T1000 (cell line): ENCODE measurements at places on chromosomes 2 and 18.

GRCh38 chr2:219496825-219497494, 1.7 kb upstream of the GMPPA start:
- no peak for DNase-seq

GRCh38 chr2:172440795-172441194, 13.4 kb downstream of the ITGA6 start:
- no peak for DNase-seq

GRCh38 chr2:231613331-231613662, 20.6 kb downstream of the TEX44 start:
- DNase-seq, result peak; percentile 8

GRCh38 chr2:233217892-233218377, 33.5 kb upstream of the ATG16L1 start:
- no peak for DNase-seq

GRCh38 chr2:25323042-25323514, 18.6 kb downstream of the DNMT3A start:
- no peak for DNase-seq

- DNase-seq, result peak; percentile 95
These were observed at the start of gene NHEJ1 for GRCh38 chr2:219160186-219161017. Gene NHEJ1, minus strand, starts transcription at chr2:219160815. Its CDS starts 2,453 bp downstream, at chr2:219158362.

DNA sequence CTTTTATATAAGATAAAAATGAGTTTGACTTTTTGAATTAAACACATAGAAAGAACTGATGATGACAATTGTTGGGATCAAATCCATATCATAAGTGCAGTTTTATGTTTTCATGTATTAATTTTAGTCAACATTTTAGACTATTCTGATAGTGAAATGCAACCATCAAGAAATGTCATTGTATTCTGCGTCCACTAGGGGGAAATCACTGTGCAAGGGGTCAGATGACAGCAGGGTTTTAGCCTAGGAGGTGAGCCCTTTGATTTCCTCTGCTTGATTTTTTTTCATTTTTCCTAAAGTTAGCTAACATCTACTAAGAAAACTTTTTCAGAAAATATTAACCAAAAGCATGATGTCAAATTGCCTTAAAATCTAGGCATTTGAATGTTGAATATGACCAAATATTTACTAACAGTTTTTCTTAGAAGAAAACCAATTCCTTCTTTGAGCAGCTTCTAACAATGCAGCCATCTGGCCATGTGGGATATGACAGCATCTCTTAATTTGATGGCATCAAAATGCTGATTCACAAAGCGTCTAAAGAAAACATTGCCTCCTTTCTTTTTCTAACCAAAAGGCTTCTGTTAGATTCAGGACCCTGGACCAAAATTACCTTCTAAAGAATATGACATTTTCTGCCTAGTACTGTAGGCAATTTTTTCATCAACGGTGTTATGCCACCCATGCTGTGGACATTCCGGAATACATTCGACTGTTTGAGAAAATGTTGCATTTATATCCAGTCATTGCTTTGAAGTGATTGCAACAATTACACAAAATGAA, 141.5 kb downstream of the SPHKAP start:
- no peak for DNase-seq

DNA sequence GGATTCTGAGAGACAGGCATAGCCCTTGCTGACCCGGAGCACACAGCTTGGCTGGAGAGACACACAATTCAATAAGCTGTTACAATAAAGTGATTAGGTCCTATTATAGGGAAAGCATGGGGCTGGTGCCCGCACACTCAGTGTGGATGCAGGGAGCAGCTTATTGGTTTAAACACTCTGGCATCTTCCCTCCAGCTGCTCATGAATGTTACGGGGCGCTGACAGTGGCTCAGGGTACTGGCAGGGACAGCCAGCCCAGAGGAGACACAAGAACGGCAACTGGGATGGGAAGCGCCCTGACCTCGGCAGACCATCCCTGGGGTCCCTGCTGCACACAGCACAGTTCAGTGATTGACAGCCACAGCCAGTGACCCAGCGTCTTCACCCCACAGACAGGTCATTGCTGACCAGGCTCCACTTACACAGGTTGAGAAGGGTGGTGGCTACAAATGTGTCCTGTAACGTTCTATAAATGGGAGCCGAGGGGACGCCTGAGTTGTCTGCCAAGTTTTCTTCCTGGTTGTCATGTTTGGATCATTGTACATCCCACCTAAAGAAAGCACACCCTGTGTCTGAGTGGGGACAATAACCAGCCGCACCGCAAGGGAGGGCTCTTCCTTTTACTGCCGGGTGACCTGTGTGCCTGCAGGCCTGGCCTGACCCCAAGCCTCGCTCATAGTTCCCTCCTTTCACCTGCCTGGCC, 60.3 kb downstream of the SH3BP4 start:
- no peak for DNase-seq

DNA sequence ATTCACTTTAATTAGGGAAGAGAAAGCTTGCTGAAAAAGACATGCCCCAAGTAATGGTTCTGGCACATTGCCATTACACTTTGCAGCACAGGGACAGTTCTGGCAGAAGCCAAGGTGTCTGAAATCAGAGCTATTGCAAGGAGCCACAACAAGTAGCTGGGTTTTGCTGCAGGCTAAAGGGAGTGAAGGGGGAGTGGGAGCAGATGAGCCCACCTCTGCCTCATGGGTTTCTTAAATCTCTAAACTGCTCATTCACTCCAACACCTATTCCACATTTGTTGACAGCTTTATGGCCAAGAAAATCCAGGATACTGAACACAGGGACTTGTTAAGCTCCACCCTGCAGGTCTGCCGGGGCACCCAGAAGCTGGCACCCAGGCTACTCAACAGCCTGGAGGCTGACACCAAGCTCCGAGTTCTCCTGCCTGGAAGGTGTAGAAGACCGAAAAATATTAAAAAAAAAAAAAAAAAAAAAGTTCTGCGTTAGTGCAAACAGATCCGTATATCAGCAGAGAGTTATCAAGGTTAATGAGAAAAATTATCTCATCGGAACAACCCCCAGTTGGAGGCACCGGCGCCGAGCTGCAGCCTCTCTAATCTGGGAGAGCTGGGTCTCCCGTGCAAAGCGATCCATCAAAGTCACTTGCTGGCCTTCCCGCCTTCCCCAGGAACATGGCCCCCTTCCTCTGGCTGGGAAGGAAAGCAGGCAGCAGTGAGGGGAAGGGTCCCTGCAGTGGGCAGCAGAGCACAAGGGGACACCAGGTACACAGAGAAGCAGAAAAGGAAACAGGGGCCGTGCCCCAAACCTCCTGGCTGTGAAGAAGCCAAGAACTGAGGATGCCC, 123.7 kb downstream of the HNMT start:
- no peak for DNase-seq

DNA sequence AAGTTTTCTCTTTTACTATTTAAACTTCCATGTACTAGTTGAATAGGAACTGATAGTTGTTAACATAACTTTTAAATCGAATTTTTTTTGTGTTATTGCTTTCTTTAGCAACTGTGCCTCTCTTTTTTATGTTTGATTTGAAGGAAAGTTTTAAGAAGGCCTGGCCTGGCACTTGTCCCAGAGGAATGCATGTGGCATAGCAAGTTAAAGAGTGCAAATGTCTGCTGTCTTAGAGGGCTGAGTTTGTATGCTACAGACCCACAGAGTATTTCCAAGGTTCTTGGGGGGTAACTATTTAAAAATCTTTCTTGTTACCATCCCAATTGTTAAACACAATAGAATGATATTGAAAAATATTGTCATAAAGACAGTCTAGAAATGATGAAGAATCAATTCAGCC, 47.0 kb downstream of the MTCL1 start:
- DNase-seq, result no peak

GRCh38 chr18:2909431-2910140, 62.8 kb downstream of the EMILIN2 start:
- no peak for DNase-seq

DNA sequence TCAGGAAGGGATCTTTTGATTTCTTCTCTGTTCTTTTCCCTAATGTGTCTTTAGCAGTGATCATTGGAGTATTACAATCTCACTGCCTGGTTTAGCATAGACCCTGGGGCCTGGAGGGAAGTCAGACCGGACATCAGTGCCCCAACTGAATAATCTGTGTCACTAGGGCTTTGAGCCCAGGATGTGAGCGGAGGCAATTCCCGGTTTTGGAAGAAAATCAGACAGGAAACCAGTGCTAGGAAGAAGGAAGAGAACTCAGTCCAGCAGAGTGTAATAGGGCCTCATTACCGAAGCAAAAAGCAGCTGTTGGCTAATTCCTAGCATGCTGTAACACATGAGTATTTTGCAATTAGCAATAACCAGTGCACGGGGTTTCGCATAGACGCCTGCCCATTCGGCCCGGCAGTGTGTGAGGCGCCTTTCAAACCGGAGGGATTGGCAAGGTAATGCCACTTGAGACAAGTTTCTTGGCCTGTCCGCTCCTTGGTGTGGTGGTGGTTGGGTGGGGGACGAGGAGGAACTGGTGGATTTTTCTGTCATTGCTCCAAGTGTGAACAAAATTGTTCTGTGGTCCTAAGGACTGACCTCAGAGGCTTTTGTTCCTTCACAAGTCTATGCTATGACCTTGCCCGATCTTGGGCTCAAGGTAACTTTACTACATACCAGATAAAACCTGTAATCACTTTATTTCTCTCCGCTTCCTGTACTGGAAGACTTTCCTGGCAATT, 2.8 kb downstream of the FOSL2 start:
- no peak for DNase-seq

GRCh38 chr2:25566094-25566493, 107.3 kb downstream of the DTNB start:
- no peak for DNase-seq

DNA sequence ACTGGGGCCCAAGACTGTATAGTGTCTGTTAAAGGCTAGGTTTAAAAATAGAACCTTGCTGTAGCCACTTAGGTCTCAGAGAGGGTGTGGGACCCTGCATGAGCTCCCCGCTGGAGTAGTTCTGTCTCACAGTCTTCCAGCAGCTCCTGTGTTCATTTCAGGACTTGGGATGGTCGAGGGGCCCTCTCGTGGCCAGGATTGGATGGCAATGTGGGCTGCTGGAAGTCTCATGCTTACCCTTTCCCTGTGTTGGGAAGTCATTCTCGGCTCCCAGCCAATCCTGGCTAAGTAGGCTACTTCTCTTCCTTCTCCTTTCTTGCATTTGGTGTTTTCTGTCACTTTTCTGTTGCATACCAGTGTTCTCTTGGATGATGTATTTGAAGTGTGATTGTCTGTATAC, 284.0 kb upstream of the GCFC2 start:
- no peak for DNase-seq

- DNase-seq, result peak; percentile 53
These were observed 44.2 kb upstream of the DSC1 start for GRCh38 chr18:31206787-31207381.

DNA sequence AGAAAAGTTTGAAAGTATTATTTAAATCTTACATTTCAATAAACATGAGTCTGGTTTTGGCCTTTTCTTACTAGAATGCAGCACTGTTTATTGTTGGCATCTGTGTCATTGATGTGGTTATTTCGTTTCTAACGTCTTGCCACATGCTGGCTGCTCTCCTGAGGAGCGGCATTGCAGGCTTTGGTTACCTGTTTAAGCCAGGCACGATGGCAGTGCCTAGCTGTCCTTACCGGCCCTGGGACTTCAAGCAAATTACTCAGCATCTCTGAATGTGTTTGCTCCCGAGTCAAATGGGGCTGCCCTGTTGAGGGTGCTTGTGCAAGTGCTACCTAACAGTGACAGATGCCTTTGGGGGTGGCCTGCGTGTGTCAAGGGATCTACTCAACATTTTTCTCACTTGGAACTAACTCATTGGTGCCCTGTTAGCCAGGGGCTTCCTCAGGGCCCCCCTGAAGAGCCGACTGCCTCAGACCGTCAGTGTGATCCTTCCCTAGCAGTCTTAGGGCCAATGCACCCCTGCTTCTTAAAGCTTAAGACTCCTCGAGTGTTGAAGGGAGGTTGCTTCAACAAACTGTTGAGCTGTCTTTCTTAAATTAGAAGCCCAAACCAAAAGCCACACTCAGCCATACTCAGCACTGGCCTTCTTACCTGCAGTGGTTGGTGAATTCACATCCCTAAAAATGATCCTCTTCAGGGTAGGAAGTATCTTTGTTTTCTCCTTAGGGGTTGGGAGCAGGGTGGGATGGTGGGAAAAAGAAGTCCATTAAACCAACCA, 151.5 kb downstream of the NCK2 start:
- no peak for DNase-seq

DNA sequence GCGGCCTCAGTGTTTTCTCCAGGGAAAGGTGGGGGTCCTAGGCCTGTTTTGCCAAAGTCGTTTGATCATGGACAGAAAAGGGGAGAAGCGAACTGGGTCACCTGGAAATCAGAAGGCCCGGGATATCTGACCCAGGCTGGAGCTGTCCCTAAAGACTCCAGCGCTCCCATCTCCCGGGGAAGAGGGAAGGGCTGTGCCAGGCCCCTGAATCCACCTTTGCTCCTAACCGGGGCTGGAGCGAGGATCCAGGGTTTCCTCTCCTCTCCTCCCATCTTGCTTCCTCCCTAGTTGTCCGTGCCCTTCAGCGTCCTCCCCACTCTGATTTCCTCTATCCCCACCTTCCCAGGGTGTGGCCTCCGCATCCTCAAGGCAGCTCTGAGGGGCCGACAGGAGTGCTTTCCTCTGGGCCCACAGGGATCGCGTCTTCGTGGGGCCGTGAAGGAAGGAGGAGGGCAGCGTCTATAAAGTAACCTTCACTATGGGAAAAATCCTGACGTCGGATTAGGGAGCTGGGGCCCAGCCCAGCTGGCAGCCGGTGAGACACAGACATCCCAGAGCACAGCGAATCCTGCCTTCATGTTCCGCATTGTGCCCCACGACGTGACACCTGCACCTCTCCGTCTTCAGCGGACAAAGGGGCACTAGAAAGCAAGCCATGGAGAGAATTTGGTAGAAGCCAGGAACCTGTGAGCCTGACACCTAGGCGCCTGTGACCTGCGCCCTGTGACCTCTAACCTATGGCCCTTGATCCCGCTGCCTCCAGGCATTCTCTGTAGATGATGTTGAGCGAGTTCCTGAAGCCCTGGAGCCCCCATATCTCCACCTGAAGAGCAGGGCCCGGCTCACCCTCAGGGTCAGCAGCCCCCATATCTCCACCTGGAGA, 212.7 kb upstream of the SALL3 start:
- DNase-seq, result no peak

DNA sequence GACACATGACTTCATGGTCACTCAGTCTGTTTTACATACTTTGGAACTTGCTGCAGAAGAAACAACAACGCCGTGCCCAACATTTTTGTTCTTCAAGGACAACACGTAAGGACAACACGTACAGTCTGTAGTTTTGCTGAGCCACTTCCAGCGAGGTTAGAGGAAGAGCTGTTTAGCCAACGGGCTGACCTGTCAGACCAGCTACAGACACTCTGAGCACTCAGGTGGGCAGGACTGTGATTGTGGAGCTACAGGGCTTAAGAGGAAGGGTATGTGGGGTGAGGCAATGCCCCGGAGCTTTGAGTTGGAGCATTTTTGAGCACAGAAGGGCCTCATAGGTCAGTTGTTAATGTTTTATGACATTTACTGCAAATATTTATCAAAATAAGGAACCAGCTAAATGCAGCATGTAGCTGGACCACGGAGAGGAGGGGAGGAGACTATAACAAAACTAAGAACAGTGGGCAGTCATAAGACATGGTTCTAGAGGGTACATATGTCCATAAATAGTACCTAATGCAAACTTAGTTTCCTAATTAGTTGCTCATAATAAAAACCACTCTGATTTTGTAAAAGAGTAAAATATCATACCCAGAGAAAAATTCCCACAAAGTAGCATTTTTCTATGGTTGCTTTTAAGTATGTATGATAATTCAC, 26.3 kb upstream of the NPC1 start:
- DNase-seq, result no peak
